ENCODE measurements at places on chromosomes 1 and 21. TPM values are rescaled to one million over a fixed set of nuclear protein-coding genes. Genes with fewer than 3 reads are reported as not detected.

DNA sequence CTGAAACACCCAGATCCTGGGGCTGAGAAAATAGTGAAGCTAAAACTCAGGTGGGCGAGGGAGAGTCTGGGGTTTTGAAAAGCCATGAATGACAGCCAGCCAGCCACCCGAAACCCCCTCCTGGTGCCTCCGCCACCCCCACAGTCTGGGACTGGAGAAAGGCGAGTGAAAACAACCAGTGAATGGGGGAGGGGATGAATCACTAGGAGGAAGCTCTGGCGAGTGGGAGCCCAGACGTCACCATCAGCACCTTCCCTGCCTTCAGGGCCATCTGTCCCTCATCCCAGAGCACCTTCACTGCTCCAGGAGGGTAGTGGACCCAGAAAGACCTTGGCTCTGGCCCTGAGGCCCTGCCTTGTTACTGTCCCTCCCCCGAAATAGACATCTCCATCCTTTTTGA lies 9.2 kb downstream of the RORC start:
- H3K4me3 ChIP-seq = no peak overlapping the region
- no peak overlapping the region for H3K27ac ChIP-seq
- DNase-seq = no peak

- H3K27ac ChIP-seq = no peak overlapping the region
- no peaks in the 10 kb centered on the region for H3K27me3 ChIP-seq
- no peak for DNase-seq
- H3K4me3 ChIP-seq = no peak overlapping the region
These were observed 162.2 kb downstream of the DSCAM start for GRCh38 chr21:40684726-40685125.

- no peaks in the 10 kb centered on the region for H3K27me3 ChIP-seq
- H3K4me1 ChIP-seq = peaks cover 30% of the 10 kb centered on the region
- no peaks in the 10 kb centered on the region for H3K36me3 ChIP-seq
- H3K27ac ChIP-seq = no peak overlapping the region
- H3K4me3 ChIP-seq = no peak overlapping the region
These were observed 80.4 kb downstream of the KCND3 start for GRCh38 chr1:111909030-111909429.

TGFB2 gene
- total RNA-seq = 6.5 TPM

C1orf56 gene
- total RNA-seq = 8.7 TPM

RNF207 gene
- 18.3 TPM for total RNA-seq

All from esophagus muscularis mucosa (tissue), 4 donors.